ENCODE measurements at places on chromosomes 1 and 21.

DNA sequence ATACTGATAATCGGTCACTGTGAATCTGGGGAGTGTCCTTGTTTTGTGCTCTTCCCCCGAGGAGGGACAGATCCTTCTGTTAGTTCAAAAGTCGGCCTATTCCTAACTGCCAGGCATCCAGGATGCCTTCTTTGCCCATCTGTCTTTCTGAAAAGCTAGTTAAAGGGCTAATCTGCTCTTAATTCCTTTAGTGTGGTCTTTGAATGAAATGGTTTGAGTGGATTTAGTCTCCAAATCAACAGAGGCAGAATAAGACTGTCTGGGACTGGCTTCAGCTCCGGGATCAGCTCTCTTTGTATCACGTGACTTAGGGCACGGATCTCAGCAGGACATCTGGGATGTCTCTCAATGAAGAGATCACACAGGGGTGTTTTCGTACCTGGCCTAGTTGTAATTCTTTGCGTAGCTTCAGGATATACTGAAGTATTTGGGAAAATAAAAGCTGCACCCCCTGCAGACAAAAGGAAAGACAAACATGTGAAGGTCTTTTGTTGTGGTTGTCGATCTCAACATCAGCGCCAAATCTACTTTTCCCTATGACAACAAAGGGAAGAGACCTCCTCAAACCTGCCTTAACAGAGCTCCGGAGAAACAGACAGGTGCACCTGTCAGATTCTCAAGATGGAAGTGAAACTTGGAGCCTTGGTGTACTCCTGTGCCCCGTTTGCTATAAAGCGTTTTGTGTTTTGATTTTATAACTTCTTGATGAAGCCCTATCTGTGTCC, 97.9 kb downstream of the ERG start:
- DNase-seq = no peak

DNA sequence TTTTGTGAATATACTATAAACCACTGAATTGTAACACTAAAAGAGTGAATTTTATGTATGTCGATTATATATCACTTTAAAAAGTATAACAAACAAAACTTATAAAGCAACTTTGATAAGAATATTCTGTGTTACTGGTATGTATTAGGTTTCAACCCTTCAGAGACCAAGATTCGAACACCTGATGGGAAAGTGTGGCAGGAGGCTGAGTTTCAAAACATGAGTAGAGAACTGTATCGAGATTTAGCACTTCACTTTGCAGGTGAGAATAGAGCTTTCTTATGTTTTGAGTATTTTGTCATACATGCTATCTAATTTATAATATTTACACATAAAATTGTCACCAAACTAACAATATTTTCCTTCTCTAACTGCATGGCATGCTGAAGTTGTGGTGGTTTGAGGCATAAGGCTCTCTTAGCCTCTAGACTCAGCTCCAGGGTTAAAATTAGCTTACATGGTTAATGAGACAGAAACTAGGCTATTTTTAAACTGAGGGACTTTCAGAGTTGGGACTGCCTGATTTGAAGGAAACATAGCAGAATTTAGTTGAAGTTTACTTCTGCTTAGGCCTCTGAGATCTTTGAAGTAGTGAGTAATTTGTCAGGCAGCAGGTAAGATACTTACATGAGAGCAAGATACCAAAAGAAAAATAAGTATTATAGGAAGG, 48.6 kb downstream of the CEP350 start:
- no peak for DNase-seq

- no peak for DNase-seq
These were observed 41.0 kb downstream of the ATP2B4 start for GRCh38 chr1:203667616-203668015.

GRCh38 chr21:41361786-41362604, at the start of gene MX2:
MX2 (plus strand) TSS chr21:41362027; CDS start chr21:41376907, 14,880 bp downstream.
- DNase-seq = peak; percentile 76

DNA sequence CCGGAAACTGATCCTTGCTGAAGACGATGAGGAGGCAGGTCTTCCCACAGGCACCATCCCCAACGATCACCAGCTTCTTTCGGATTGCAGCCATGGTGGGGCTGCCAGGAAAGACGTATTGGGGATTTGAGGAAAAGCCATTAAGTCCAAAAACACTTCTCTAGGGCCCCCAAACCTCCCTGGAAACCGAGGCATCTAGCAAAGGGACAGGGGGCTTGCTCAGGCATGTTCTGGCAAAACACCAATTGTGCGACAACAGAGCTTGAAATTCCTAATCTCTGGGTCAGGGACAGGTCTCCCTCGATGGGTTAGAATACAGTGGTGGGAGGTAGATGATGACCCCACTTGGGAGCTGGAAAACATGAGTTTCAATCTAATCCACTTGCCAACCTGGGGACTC, 3.2 kb downstream of the RHOC start:
- no peak for DNase-seq

GRCh38 chr1:211654838-211655787, 20.3 kb downstream of the NEK2 start:
- peak; percentile 94 for DNase-seq

DNA sequence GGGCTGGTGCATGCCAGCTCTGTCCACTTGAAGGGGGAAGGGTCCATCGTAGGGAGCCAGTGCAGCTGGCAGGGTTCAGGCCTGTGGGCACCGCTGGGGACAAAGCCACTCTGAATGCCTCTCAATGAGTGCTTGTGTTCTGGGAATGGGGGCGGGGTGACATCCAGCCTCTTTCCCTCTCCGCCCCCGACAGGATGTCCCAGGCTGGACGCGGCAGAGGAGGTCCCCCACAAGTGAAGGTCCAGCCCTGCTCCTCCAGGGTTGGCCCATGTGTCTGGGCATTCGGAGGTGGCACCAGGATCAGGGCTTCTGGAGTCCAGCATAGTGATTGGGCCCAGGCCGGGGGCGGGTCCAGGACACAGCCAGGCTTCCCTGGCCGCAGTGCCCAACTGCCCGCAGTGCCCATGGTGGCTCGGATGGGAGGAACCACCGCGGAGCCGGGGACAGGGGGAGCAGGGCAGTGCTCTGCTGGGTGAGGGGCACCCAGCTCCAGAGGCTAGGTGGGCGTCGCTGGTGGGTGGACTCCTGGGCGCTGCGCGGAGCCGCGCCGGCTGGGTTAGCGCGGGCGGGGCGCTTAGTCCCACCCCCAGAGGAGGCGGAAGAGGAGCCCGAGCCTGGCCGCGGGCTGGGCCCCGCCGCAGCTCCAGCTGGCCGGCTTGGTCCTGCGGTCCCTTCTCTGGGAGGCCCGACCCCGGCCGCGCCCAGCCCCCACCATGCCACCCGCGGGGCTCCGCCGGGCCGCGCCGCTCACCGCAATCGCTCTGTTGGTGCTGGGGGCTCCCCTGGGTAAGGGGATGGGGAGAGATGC, at the start of gene SHISA4:
Gene SHISA4 (plus strand): TSS at position 617 of the 808 bp plus-strand sequence. CDS start 97 bp downstream, at position 714.
- no peak for DNase-seq

DNA sequence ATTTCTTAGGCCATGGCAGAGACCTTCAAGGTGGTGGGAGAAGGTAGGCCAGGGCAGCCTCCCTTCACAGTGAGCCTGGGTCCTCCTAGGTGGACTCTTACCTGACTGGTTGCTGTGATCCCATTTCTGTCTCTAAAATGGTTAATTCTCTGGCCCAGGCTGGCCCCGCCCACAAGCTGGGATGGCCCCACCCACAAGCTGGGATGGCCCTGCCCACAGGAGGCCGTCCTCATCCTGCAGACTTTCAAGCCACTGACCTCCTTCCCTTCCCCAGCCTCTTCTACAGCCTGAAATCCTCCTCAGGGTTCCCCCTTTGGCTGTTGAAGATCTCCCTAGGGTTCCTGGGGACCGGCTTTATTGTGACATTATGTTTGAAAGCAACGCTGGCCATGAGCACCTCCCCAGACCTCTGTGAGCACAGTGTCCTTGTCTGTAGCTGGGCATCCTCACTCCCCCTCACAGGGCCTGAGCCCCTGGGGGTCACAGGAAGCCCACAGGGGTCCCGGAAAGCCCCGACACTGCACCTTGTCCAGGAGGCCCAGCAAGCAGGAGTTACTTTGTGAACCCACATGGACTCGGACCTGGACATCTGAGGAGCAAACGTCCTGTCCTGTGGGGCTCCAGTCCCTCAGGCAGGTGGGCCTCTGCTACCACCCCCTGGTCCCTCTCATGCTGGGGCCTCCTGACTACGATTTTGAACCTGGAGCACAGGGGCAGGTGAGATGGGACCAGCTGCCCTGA, 621.7 kb downstream of the MATN1 start:
- no peak for DNase-seq

- DNase-seq = no peak
These were observed 3.1 kb downstream of the RNF207 start for GRCh38 chr1:6208723-6209660.

- DNase-seq = peak; percentile 77
These were observed 30.9 kb downstream of the SKI start for GRCh38 chr1:2258996-2259395.
